ENCODE measurements at places on chromosomes 6 and 20. TPM values are rescaled to one million over a fixed set of nuclear protein-coding genes. Genes with fewer than 3 reads are reported as not detected.

GRCh38 chr6:18329776-18330175, 57.4 kb upstream of the RNF144B start:
- no peak for DNase-seq

DNA sequence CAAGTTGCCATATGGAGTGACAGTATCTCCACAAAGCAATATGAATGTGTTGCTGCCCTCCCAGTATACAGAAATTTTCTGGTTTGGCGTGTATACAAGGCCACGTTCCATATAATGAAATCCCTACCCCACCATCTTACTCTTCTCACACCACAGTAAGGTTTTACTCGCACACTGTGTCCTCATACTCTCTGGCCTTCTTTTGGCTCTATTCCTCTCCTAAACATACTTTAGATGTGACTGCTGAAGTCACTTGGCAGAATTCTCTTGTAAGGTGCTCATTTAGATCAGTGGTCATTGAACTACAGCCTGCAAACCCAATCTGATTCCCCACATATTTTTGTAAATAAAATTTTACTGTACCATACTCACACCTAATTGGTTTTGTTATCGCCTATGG, 123.2 kb downstream of the RFPL4B start:
- no peak for DNase-seq

DNA sequence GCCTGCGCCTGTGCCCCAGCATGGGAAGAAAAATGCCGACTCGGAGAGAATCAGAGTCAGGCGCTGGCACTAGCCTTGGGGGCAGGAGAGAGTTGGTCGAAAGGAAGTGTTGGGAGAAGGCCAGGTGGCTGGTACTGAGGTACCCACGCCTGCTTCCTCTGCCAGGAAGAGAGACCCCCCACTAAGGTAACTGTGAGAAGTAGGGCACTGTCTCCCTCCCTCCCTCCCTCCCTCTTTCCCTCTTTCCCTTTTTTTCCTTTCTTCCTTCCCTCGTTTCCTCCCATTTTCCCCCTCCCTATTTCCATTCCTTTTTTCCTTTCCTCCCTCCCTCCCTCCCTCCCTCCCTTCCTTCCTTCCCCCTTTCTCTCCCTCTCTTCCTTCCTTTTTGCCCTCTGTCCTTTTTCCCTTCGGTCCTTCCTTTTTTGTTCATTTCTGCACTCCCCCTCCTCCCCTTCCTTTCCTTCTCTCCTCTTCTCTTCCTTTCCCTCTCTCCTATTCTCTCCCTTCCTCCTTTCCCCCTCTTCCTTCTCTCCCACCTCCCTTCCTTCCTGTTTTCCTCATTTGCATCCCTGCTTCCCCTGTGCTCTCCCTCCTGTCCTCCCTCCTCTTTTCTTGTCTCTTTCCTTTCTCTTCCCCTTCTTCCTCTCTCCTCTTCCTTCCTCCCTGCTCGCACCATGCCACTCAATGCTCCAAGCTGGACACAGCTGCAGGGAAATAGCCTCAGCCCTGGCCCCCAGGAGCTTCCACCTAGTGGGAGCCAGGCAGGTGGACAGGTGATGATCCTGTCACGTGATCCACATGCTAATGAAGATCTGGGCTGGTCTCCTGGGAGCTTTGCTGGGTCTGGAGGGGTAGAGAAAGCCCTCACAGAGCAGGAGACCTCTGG, 148.0 kb downstream of the DHX35 start:
- no peak for DNase-seq

The ASIP gene
- not detected for total RNA-seq

DNA sequence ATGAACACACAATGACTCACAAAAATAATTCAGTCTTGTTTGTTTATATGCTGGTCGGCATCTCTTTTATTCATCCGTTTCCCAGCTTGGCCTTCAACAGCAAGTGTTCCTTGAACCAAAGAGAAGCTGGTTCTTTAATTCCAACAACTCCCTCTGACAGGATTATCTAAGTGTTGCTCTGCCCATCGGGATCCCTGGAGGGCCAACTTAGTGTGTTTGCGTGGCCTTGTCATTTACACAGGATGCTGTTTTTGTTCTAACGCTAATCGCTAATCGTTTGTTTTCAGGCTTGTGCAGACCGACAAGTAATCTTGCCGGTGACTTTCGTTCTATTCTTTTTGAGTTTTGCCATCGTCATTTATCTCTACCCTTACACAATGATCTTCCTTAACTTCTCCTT, 267.4 kb upstream of the EXOC2 start:
- DNase-seq = no peak

DNA sequence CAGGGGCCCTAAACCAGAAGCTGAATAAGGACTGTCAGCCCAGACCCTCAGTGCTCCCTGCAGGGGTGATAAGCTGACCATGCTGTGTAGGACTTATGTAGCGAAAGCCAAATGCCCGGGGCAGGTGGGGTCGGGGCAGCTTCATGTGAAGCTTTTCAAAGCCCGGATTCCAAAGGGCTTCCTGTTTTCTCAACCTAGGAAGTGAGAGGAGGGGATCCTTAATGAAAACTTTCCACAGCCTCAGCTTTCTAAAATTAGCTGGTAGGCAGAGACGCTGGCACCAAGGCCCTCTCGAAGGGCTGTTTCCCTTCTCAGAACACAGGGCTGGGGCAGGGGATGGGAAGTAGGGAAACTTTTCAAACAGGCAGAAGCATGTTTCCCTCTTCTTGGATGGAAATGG, 148.9 kb downstream of the NFATC2 start:
- no peak for DNase-seq

DNA sequence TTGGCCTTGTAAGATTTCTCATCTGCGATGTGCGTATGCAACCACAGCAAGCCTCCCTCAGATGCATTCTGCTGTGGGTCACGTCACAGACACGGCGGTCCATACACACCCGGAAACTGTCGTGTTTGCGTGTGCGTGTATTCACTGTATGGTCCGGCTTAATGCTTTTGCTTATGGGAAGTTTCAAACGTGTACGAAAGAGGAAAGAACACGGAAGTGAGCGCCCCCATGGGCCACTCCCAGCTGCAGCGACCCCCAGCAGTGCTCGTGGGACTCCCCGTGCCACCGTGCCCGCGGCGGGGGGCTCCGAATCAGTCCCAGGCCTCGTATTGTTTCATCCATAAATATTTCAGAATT, 10.2 kb downstream of the DLL1 start:
- no peak for DNase-seq

DNA sequence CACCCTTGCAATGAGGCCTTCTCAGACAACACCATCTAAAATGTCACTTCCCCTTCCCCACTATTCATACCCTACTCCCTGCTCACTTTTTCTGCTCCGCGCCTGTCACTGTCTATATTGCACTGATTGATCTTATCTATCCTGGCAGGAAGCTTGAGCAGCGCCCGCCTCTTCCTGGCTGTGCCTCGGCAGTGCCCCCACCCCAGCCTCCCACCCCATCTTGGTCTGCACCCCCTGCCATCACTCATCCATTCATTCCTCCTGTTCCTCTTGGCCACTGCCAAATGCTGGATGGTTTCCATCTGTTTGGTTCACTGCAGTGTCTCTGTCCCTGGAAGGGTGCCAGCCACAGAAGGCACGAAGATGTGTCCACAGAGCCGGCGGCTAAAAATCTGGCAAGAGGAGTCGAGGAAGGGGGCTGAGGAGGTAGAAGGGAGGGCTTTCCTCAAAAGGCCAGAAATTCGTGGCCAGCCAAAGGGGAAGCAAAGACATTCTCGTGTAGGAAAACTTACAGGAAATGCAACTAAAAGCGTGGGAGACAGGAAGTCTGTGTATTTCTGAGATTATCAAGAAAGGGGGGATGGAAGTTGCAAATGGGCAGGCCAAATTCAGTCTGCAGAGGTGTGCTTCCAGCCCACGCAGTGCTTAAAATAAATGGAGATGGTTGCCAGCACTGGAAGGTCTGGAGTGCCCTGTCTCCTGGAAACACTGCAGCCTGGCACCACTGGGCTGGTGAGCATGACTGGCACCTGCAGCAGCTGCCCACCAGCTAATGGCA, 27.6 kb downstream of the SYNJ2 start:
- peak; percentile 84 for DNase-seq

- DNase-seq = no peak
Measured at GRCh38 chr6:107712237-107712664, 111.9 kb downstream of the SCML4 start.

The FAM83C gene
- total RNA-seq = not detected

The GJA10 gene
- not detected for total RNA-seq

The LY6G6F gene
- not detected for total RNA-seq

The MAP7 gene
- 1.3 TPM for total RNA-seq

DNA sequence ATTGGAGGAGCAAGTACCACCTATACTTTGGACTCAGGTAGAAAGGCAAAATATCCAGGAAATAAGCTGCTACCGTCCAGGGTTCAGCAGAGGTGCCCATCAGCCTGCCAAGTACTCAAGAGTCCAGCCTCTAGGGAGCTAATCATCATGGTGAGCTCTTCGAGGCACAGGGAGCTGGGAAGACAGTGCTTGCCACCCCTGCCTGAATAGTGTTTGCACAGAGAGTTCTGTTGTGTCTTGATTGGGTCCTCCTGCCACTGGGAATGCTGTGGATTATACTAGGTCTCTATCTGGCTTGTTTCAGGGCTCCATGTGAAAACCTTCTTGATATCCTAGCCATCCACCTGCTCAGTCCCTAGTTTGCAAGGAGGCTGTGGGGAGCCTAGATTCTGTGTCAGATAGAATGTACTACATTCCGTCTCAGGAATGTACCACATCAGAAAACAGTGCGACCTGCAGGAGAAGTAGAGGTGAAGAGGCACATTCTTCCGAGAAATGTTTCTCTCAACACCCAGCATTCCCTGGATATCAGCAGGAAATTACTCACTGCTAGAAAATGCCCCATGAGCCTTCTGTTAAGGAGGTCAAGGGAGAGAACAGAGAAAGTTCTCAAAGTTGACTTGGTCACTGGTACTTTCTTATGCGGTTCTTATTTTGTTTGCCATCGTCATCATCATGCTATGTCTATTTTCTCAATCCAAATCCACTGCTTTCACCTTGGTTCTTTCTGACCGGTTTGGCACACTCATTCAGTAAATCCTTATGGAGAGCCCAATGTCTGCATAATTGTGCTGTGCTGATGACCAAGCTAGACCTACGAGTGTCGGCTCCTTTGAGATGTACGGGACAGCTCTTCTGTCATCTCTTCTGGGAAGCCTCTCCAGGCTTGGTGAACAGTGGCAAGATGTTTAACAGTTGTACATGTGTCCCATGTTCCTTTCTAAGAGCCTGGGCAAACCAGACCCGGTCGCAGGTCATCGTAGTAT, 30.7 kb downstream of the PTPN1 start:
- DNase-seq = peak; percentile 91

DNA sequence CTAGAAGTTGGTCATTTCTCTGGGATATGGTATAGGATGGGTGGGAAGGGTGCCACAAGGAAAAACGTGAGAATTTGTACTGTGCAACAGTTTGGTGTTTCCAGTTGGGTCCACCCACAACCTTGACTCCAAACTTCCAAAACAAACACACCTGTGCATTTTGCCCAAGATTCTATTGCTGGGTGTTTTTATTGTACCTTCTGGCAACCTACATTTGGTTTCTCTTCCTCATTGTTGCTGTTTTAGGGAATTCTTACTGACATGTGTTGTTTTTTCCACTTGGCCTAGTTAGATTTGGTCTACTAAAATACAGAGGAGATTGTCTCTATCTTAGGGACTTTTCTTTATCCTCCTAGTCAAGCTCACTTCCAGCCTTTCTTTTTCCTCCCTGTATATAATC, 16.7 kb downstream of the TULP4 start:
- no peak for DNase-seq

DNA sequence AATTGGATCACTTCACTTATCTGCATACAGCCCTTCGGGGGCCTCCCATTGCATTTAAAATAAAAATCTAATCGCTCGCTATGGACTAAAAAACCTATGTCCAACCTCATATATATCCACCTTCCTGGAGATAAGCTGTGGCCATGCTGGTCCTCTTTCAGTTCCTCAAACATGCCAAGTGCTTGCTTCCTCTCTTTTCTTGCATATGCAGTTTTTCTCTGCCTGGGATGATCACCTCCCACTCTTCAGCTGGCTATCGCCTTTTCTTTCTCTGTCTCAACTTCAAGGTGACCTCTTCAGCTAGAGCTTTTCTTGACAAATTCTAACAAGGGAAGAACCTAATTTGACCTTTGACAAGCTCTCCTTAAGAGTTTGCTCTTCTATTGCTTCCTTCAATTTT, 5.6 kb upstream of the TFB1M start:
- no peak for DNase-seq

The CD2AP gene
- 30.0 TPM for total RNA-seq

DNA sequence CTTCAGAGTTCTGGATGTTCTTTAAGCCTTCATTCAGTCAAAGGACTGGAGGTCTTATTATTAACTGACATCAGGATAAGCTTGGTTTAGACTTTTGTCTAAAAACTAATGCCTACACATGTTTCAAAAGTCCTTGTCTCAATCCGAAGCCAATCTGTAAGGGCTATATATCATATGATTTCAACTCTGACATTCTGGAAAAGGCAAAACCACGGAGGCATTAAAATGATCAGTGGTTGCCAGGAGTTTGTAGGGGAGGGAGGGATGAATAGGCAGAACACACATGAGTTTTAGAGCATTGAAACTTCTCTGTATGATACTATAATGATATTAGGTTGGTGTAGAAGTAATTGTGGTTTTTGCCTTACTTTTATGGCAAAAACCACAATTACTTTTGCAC, 1285.8 kb upstream of the CITED2 start:
- peak; percentile 33 for DNase-seq

- peak; percentile 88 for DNase-seq
Measured at GRCh38 chr6:112846681-112847080, 499.6 kb downstream of the RFPL4B start.

DNA sequence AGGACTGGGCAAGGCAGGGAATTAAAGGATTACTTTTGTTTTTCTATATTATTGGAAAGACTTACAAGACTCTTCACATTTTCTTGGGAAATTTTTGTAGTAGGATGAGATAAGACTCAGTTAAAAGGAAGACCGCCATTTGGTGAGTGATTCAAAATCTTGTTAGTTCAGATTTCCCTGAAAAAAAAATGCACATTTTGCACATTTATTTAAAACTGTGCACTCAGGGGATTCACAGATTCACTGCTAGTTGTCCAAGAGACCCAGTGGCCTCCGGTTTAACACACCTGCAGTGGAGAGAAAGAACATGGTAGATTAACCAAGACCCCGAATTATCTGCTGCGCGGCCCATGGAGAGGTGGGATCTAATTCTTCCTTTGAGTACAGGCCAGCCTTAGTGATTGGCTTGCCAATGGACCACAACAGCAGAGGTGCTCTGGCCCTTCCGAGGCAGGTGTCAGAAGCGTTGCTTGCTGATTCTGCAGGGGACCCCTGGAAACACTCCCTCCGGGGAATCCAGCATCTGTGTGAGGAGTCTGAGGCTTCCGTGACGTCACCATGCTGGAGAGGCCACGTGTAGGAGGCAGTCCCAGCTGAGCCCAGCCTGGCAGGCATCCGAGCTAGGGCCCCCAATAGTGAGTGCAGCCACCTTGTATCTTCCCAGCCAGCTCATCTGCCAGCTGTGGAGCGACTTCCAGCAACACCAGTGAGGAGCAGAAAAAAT, 68.9 kb downstream of the ZNF217 start:
- no peak for DNase-seq

The ZSCAN31 gene
- total RNA-seq = 3.5 TPM

DNA sequence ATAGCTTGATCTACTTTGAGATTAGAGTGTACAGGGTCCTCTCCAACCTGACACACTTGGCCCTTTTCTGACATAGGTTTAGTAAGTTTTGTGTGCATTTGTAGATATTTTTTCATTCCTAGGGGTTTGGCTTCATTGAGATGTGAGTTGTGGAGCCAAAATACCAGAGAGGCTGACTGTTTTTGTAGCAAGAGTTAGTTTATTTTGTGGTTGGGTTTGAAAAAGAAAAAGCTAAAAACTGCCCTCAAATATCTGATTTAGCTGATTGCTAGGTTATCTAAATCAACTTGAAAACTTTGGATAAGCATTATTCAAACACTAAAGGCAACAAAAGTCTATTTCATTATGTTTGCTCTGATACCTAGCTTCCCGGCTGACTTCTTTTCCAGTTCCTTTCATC, 164.7 kb upstream of the CENPW start:
- DNase-seq = no peak

Data from fibroblast of villous mesenchyme (primary cell).